ENCODE measurements at places on chromosomes 16 and 17.

DNA sequence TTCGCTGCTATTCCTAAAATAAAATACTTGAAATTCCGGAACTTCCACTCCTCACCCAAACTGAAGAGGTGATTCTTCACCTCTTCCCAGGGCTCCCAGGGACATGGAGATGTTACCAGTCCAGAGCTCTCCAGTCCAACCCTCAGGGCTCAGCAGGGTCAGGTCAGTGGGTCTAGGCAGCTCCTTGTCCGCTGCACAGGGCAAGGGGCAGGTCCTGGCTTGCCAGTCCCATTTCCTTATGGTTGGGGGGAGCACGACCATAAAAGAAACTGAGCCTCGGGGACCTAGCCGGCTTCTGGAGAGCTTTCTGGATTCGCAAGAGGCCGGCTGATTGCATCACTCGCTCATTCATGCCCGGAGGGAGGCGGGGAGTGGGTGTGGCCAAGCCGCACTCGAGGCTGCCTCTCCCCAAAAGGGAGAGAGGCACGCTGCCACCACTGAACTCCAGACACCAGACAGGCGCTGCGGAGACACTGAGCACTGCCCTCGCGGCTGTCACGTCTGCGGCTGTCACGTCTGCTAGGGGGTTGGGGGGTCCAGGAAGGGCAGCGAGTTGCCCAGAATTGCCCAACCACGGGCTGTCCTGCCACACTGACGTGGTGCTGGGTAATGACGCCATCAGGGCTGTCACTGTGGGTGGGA lies 15.8 kb downstream of the SLC7A5 start:
- peaks cover 100% of the 10 kb centered on the region for H3K36me3 ChIP-seq
- H3K4me1 ChIP-seq: peaks cover 17% of the 10 kb centered on the region
- peak; percentile 60 for ATAC-seq
- H3K27me3 ChIP-seq: no peaks in the 10 kb centered on the region
- H3K27ac ChIP-seq: peak overlapping the region; percentile 75

DNA sequence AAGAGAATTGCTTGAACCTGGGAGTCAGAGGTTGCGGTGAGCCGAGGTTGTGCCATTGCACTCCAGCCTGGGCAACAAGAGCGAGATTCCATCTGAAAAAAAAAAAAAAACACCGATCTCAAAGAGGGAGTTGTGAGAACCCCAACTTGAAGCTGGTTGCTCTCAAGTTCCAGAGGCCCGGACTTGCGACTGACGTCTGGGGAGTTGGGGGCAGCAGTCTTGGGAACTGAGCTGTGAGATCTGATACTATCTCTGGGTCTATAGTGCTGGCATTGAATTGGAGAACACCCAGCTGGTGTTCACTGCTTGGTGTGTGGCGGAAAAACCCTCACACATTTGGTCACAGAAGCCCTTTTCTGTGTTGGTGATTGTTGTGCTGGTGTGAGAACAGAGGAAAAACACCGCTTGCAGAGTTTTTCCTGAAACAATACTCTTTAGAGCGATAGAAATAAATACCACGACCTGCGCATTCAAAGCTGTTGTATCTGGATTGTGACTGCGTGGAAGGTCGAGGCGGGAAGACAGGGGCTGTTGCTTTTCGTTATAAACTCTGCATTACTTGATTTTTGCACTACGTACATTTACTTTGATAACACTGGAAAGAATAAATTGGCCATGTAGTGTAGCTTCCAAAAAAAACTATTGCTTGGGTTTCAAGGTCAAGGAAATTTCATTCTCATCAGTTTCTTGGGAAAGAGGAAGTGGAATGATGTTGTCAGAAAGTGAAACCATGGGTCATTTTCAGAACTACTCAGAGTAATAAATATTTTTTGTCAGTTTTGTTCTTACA lies 8.8 kb downstream of the SCIMP start:
- H3K36me3 ChIP-seq: no peaks in the 10 kb centered on the region
- H3K27ac ChIP-seq: no peak overlapping the region
- ATAC-seq: no peak
- peaks cover 4% of the 10 kb centered on the region for H3K4me1 ChIP-seq
- no peak overlapping the region for H3K4me3 ChIP-seq

DNA sequence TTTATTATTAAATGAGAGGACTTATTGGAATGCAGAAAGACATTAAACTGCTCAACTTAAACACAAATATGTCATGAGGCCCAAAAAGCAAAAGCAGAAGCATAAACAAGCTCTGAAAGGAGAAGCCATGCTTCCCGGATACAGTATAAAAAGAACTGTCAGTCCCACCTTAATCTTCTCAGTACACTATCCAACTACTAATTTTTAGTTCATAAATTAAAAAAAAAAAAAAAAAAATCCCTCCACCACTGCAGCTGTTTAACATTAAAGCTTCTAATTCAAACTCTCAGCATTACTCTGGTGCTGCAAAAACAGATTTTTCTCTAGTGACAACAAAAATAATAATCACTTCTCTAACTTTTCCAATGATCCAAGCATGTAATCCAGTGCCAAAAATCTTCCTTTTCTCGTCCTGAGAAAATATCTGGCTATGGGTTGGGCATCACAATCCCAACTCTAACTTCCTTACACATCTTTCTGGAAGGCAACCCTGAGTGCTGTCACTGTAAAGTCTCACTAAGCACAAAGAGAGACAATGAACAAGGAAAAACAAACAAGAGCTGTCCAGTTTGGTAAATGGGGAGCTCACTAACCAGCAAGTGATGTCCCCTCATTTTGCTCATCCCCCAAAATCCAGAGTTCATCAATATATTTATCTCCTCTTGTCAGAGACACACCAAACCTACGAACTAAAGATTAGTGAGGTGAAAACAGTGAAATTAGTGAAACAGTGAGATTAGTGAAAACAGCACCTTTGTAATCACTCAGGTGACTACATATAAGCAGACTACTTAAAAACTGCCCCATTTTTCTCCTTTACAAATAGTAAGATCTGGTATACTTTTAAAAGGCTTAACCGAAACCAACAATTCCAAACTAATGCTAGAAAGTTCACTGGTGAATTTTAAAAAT lies 5.5 kb downstream of the USP32 start:
- ATAC-seq: no peak
- H3K27ac ChIP-seq: no peak overlapping the region
- H3K27me3 ChIP-seq: no peaks in the 10 kb centered on the region
- H3K4me1 ChIP-seq: peaks cover 35% of the 10 kb centered on the region
- peaks cover 7% of the 10 kb centered on the region for H3K36me3 ChIP-seq

DNA sequence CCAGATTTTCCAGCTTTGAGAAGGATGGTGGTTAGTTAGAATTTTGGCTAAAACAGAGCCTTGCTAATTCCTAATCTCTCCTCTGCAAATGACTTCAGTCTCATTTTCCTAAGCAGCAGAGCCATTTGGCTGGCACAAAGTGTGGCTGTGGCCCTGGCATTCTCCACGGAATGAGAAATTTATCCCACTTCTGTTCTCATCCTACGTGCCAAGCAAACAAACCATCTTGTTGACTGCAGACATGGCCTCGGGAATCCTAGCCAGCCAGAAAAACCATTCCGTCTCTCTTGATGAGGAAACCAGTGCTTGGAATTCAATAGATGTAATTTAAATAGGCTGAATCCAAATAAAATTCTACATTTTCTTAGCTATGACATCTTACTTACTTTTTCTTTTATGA lies 34.1 kb upstream of the ELAC2 start:
- no peak overlapping the region for H3K4me3 ChIP-seq
- no peak for ATAC-seq
- no peaks in the 10 kb centered on the region for H3K36me3 ChIP-seq
- no peak overlapping the region for H3K27ac ChIP-seq

DNA sequence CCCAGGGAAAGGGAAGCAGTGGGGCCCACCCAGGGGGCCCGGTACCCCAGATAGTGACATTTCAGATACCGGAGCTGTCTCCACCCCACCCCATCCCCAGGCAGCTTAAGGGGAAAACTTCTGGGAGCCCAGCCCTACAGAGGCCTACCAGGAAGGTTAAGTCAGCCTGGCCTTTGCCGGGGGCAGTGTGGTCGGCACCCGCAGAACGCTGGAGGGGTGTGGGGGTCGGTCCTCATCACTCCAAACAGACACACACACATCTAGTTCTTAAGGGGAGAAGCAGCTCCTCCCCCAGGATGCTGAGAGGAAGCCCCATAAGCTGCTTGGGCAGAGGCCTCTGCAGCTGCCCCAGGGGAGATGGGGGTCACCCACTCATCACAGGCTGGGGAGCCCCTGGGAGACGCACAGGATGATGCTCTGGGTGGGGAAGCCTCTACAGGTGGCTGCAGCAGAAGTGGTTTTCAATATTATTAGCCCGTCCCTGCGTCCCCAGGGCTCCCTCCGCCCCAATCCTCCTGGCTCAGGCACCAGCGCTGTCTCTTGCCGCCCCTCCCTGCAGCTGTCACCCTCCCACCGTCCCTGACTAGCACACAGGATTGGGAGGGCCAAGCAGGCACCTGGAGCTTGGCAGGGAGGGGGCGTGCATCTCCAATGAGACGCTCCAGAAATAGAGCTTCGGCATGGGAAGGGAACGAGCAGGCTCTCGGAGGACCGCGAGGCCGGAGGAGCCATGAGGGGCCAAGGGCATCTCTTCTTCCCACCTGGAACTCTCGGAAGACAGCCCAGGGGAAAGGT lies 1.4 kb upstream of the ABR start:
- no peaks in the 10 kb centered on the region for H3K27me3 ChIP-seq
- H3K27ac ChIP-seq: no peak overlapping the region
- ATAC-seq: no peak
- no peaks in the 10 kb centered on the region for H3K4me1 ChIP-seq

DNA sequence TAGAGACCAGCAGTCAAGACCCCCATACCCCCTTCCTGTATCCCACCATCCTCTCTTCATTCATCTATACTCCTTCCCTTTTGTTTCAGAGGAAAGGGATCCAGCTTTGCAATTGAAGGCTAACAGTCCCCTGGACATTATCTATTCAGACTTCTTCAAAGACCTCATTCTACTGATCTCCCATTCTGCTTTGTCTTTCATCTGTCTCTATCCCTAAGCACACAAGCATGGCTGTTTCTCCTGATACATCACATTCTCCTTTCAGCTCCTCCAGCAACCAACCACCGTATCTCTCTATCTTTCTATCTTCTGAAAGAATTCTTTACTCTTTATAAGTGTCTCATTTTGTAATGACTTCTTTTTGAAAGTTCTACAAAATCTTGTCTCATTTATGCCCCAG lies 9.7 kb upstream of the ARHGAP17 start:
- H3K4me3 ChIP-seq: no peak overlapping the region
- peaks cover 18% of the 10 kb centered on the region for H3K4me1 ChIP-seq
- no peaks in the 10 kb centered on the region for H3K36me3 ChIP-seq

- no peak for ATAC-seq
- H3K36me3 ChIP-seq: no peaks in the 10 kb centered on the region
- no peak overlapping the region for H3K27ac ChIP-seq
- H3K4me3 ChIP-seq: no peak overlapping the region
Observed at GRCh38 chr16:77850636-77851333, 62.4 kb downstream of the VAT1L start.

DNA sequence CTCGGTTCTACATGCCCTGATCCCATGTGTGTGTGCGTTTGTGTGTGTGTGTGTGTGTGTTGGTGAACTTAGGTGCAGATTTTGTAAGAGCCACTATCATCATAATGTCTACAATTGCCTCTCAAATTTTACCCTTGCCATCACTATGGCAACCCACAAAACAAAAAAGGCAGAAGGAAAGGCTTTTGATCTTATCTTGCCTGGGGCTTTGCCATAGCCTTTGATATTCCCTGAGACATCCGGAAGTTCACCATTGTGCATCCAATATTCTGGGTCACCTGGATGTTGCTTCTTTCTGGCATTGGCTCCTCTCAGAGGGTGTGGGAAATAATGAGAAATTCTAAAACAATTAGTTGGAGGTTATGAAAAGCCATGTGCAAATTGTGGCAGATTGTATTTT lies 114.7 kb downstream of the HAPSTR1 start:
- ATAC-seq: no peak
- no peaks in the 10 kb centered on the region for H3K36me3 ChIP-seq
- no peaks in the 10 kb centered on the region for H3K4me1 ChIP-seq
- no peak overlapping the region for H3K27ac ChIP-seq
- H3K27me3 ChIP-seq: peaks cover 14% of the 10 kb centered on the region

GRCh38 chr16:27195076-27195741 lies 8.1 kb upstream of the KDM8 start:
- H3K4me1 ChIP-seq: peaks cover 39% of the 10 kb centered on the region
- peak overlapping the region; percentile 37 for H3K27ac ChIP-seq
- H3K27me3 ChIP-seq: no peaks in the 10 kb centered on the region
- H3K4me3 ChIP-seq: no peak overlapping the region
- no peak for ATAC-seq
- H3K36me3 ChIP-seq: no peaks in the 10 kb centered on the region

DNA sequence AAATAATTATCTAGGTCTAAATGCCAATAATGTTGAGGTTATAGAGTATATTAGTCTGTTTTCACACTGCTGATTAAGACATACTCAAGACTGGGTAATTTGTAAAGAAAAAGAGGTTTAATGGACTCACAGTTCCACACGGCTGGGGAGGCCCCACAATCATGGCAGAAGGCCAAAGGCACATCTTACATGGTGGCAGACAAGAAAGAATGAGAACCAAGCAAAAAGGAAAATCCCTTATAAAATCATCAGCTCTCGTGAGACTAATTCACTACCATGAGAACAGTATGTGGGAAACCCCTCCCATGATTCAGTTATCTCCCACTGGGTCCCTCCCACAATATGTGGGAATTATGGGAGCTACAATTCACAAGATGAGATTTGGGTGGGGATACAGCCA lies 2.9 kb upstream of the KATNB1 start:
- H3K4me3 ChIP-seq: peak overlapping the region; percentile 62
- peaks cover 7% of the 10 kb centered on the region for H3K36me3 ChIP-seq
- H3K27ac ChIP-seq: peak overlapping the region; percentile 66

GRCh38 chr16:79093554-79093967 lies 507.0 kb downstream of the MAF start:
- peak overlapping the region; percentile 82 for H3K27ac ChIP-seq
- peaks cover 36% of the 10 kb centered on the region for H3K4me1 ChIP-seq
- H3K4me3 ChIP-seq: peak overlapping the region; percentile 34
- peak; percentile 68 for ATAC-seq

DNA sequence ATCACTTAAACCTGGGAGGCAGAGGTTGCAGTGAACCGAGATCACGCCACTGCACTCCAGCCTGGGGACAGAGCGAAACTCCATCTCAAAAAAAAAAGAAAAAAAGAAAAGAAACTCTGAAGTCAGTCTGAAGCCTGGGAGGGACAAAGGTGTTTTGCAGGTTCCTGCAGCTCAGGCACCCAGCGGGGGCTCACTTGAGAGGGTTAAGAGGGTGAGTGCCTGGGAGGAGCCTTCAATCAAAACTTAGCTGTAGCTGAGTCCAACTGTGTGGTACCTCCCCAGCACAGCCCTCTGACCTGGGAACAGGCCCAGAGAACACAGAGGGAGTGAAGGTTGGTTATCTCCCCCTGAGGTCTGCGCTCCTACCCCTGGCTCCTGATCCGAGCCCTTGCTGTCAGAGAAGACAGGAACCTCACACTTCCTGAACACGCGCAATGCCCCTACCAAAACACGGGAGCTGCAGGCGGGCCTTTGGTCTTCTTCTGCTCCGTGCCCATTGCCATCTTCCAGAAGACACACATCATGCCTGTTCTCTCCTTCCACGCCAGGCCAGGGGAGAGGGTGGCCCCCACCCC lies 20.4 kb upstream of the ZC3H18 start:
- H3K27ac ChIP-seq: no peak overlapping the region
- no peaks in the 10 kb centered on the region for H3K4me1 ChIP-seq
- ATAC-seq: no peak
- no peaks in the 10 kb centered on the region for H3K36me3 ChIP-seq
- no peak overlapping the region for H3K4me3 ChIP-seq
- peaks cover 3% of the 10 kb centered on the region for H3K27me3 ChIP-seq

- H3K4me1 ChIP-seq: peaks cover 12% of the 10 kb centered on the region
- H3K27ac ChIP-seq: peak overlapping the region; percentile 76
- peak overlapping the region; percentile 94 for H3K4me3 ChIP-seq
- peak; percentile 61 for ATAC-seq
Observed at GRCh38 chr17:62627904-62628633, 599 bp downstream of the MRC2 start.

- no peak overlapping the region for H3K4me3 ChIP-seq
- H3K4me1 ChIP-seq: peaks cover 18% of the 10 kb centered on the region
- no peaks in the 10 kb centered on the region for H3K27me3 ChIP-seq
- H3K36me3 ChIP-seq: no peaks in the 10 kb centered on the region
- no peak overlapping the region for H3K27ac ChIP-seq
Observed at GRCh38 chr16:66476328-66477027, 49.4 kb downstream of the BEAN1 start.

Measured in activated T-helper 17 cell treated with anti-CD3 and anti-CD28 coated beads, Interleukin-2, amount 50 U/mL, for 72 hours (primary cell).